NCI-H774 (cell line): ENCODE measurements at places on chromosomes 11 and 22.

GRCh38 chr11:7544021-7544420 lies 30.2 kb downstream of the PPFIBP2 start:
- no peak for DNase-seq

GRCh38 chr11:106463154-106463553 lies 385.7 kb downstream of the AASDHPPT start:
- no peak for DNase-seq

- no peak for DNase-seq
Measured at GRCh38 chr22:46455446-46455845, 82.0 kb downstream of the CELSR1 start.

DNA sequence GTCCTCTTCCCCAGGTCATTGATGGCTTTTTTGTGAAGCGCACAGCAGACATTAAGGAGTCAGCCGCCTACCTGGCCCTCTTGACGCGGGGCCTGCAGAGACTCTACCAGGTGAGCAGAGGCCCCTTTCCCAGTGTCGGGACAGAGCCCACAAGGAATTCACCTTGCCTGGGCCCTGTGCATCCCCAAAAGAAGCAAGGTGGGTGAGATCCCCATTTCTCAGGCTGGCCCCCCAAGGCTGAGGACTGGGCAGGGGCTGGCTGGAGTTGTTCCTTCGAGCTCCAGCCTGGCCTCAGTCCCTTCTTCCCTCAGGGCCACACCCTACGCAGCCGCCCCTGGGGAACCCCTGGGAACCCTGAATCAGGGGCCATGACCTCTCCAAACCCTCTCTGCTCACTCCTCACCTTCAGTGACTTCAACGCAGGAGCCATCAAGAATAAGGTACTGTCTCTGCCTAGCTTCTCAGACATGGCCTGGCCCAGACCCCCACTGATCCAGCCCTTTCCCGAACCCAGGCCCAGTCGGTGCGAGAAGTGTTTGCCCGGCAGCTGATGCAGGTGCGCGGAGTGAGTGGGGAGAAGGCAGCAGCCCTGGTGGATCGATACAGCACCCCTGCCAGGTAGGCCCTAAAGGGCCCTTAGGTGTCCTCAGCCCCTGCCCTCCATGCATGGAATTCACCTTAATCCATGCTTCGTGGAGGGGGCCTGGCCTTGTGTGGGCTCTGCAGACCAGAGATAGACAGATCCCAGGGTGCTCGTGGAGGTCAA lies 4.7 kb downstream of the MUS81 start:
- DNase-seq: no peak

DNA sequence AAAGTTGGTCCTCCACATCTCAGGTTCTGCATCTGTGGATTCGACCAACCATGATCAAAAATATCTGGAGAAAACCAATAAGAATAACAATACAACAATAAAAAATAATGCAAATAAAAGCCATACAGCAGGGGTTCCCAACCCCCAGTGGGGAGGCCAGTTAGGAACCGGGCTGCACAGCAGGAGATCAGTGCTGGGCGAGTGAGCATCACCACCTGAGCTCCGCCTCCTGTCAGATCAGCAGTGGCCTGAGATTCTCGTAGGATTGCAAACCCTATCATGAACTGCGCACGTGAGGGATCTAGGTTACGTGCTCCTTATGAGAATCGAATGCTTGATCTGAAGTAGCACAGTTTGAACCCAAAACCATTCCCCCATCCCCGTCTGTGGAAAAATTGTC lies 25.4 kb upstream of the MYO18B start:
- no peak for DNase-seq

GRCh38 chr11:10456519-10456918 lies 1.5 kb downstream of the AMPD3 start:
- no peak for DNase-seq

- no peak for DNase-seq
Measured at GRCh38 chr11:23314162-23314561, 453.9 kb upstream of the CCDC179 start.

DNA sequence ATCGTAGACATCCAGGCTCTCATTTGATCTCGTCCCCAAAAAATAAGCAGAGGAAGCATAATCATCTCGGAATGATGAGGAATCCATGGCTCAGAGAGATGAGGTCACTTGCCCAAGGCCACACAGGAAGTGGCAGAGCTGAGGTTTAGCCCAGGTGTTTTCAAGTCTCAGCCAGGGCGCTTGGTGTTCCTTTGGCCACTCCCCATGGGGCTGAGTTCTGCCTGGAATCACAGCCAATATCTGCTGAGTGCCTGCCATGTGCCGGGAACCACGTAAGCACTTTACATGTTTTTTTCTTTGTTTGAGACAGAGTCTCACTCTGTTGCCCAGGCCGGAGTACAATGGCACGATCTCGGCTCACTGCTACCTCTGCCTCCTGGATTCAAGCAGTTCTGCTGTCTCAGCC lies 29.5 kb upstream of the MYH9 start:
- DNase-seq: no peak

GRCh38 chr11:108734283-108734682 lies 69.4 kb downstream of the DDX10 start:
- DNase-seq: no peak

DNA sequence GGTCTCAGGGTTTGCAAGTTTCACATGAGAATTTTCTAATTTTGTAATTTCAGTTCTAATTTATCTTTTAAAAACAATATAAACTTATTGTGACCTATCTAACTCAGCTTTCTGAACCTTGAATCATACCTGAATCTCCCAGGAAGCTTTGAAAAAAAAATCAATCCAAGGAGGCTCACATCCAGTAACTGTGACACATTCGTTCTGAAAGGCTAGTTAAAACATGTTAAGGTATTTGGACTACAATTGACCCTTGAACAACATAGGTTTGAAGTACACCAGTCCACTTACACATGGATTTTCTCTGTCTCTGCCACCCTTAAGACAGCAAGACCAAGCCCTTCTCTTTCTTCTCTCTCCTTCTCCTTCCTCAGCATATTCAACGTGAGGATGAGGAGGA lies 40.0 kb downstream of the DDI1 start:
- DNase-seq: no peak

DNA sequence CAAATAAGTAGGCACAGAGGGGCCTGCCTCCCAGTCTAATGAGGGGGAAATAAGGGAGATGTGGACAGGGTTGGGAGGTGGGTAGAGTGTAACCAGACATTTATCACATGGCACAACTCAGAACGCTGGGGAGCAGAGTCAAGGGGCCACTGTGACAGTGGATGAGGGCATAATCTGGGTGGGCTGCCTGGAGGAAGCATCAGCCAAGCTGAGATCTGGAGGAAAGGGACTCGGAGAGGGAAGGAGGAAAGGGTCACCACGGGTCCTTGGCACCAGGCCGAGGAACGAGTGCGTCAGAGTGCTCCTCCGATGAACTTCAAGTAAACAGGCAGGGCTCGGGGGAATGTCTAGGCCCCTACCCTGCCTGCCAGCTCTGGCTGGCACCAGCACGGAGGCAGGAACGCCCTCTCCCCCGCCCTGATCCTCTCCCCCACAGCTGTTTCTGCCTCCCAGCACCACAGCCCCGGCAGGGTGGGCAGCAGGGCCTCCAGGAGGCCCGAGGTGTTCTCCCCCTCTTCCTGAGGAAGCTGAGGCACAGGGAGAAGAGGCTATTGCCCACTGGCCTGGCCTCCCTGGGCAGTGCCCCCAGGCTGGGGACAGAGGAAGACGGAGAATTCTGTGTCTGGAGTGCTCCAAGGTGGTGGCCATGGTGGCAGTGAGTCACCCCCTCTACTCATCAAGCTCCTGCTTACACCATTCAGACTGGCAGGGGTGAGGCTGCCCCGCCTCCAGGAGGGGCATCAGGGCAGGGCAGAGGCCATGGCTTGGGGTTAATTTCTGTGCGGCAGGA lies 4.2 kb downstream of the ALDH3B1 start:
- no peak for DNase-seq

GRCh38 chr11:123437236-123437979 lies 7.3 kb downstream of the GRAMD1B start:
- no peak for DNase-seq

DNA sequence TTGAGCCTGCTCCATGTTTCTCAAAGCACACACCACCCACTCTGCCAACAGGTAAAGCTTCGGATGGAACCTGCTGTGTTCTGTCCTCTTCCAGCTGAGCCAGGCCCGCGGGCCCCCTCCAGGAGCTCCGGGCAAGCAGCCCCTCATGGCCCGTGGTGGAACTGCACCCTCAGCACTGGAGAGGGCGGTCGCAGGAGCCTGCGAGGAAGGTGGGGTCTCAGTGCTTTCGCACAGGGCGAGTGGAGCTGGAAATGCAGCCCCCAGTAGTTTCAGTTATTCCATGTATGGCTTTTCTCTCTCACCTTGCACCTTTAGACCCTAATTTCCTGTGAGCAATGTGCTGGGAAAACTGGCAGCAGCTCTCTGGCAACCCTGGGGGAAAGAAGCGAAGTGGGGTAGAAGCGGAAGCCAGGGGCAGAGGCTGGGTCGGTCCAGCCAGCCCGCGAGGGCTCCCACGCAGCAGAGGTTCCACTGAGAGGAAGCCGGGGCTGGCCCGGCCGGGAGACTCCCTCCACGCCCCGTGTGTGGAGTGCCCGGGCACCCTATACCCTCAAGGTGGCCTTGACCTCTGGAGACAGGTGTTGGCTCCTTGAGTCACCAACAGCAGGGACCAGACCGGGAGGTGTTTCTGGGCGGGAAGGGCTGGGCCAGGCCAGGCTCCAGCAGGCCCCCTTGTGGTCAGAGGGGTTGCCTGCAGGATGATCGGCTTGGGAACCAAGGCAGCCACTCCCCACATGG lies 119.9 kb upstream of the TMEM45B start:
- DNase-seq: peak; percentile 56

- no peak for DNase-seq
Measured at GRCh38 chr22:17228725-17229126, 9.5 kb upstream of the ADA2 start.

DNA sequence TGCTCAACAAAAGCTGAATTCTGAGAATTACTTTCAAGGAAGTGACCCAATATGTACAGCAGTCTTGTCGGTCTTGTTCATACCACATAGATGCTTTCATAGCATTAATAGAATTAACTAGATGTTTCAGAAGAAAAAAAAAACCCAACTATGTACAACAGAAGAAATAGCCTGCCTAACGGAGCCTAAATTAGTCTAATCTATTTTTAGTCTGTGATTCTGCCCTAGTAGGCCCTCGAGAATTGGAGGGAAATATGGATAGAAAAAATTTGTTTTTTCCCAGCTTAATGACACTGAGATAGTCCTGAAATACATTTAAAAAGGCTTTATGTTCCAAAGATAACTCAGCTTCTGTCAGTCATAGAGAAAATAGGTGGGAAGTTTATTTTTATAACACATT lies 17.1 kb upstream of the TRPC6 start:
- DNase-seq: no peak

- DNase-seq: no peak
Measured at GRCh38 chr11:132839236-132839945, 692.9 kb downstream of the OPCML start.

- DNase-seq: peak; percentile 74
Measured at GRCh38 chr22:38873469-38874411, 1.7 kb upstream of the CBX6 start.

GRCh38 chr11:65655570-65656332 lies 7.0 kb downstream of the RELA start:
- DNase-seq: no peak
